ENCODE measurements at places on chromosomes 11 and 22.

GRCh38 chr11:91047882-91048281 is 825.0 kb upstream of the CHORDC1 start:
- DNase-seq: no peak

- no peak for DNase-seq
These were observed 75.2 kb downstream of the USP47 start for GRCh38 chr11:11916981-11917399.

- DNase-seq: no peak
These were observed 17.9 kb downstream of the LINC01488 start for GRCh38 chr11:69499186-69499917.

GRCh38 chr11:48020092-48020755 is 39.9 kb downstream of the PTPRJ start:
- DNase-seq: no peak

DNA sequence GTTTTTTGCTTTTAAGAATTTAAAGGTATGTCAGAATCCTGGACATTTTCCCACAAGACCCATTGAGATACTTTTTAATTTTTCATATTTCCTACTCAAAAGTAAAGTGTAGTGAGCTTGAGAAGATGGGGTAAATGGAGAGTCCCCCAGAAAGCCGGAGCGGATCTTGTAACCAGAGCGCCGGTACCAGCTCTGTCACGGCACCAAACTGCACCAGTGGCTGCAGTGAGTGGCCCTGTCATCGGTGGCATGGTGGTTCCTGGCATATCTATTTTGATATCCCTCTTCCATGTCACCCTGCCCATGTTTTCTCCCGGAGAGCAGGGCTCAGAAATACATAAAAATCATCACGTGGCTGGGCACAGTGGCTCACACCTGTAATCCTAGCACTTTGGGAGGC is 19.3 kb downstream of the DDX25 start:
- DNase-seq: no peak

DNA sequence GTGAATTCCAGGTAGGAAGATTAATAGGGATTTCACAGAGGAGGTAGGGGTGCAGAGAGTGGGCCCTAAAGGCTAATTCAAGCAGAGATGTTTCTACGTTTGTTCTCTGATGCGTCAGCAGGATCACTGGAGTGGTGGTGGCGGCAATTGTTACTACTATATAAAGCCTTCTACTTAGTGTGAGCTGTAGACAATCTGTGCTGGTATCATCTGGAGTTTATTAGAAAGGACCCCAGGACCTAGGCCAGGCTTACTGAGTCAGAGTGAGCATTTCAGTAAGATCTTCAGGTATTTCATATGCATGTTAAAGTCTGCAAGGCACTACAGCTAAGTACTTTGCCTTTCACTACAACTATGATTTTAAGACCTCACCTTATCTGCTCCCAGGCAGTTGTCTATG is 59.5 kb downstream of the USP35 start:
- DNase-seq: no peak

DNA sequence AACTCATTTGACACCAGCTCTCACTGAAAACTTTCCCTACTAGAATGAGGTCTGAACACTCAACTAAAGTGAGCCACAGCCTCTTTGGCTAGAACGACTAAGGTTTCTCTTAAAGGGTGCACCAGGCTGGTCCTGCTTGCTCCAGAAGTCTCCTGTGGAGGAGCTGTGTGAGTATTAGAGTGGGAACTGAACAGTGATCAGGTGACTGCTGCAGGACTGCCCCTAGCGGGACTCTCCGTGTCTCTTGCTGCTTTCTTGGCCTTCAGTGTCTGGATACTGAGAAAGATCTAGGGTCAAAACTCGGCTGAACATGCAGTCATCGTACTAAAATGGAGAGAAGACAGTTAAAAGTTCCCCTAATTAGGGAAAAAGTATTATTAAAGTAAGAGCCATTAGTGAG is 34.6 kb downstream of the FAM118A start:
- no peak for DNase-seq

- DNase-seq: no peak
These were observed 4.7 kb upstream of the KDM2A start for GRCh38 chr11:67114275-67114896.

GRCh38 chr22:40335358-40335757 is 10.9 kb upstream of the ADSL start:
- no peak for DNase-seq

DNA sequence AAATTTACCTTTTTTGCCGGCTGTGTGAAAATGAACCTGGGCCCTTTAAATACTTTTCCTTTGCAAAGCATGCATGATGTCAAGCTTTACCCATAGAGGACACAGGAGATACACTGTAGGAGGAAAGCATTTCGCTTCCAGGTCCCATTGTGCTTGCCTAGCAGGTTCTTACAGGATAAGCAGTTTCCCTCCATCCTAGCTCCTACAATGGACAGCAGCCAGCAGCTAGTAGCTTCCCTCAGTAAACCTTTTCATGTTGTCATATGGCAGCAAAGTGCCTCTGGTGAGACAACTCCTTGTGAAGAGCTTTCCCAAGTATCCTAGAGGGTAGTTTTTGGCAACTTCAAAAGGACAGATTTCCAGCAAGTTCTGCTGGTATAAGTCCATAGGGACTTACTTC is 78.4 kb downstream of the RBFOX2 start:
- no peak for DNase-seq

GRCh38 chr11:95996621-95997235 is 72.8 kb upstream of the MTMR2 start:
- no peak for DNase-seq

GRCh38 chr11:133929401-133930052 is 27.2 kb downstream of the IGSF9B start:
- no peak for DNase-seq

- no peak for DNase-seq
These were observed 1.6 kb downstream of the ATG2A start for GRCh38 chr11:64915376-64915887.

DNA sequence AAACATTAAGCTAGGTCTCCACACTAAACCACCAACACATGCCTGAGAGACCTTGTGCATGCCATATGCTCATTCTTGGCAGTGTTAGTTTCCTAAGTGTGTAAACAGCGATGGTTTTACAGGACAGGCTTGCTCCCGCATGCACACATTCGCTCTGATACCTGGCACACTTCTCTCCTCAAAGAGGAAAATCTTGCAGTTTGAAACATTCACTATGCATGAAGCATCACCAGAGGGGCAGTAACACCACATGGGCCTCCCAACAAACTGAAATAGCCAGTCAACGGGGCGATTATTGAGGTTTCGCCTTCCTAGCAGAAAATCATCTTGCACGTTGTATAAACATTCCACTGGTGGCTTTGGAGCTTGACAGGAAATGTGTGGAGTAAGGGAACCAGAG is 52.6 kb downstream of the ABTB2 start:
- no peak for DNase-seq

- DNase-seq: no peak
These were observed 36.9 kb upstream of the LINC01488 start for GRCh38 chr11:69444381-69445130.

DNA sequence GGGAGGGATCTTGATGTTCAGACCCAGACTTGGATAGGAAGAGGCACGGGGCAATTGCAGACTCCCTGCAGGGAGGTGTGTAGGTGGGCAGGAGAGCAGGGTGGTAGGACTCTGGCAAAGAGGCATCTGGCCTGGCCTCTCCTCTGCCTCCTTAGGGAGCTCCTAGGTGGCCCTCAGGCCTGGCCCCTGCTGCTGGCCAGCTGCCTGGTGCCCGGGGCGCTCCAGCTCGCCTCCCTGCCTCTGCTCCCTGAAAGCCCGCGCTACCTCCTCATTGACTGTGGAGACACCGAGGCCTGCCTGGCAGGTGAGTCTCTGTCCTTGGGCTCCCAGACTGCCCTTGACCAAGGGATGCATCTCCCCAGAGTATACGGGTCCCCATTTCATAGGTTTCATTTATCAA is 16.6 kb upstream of the MIF start:
- DNase-seq: no peak

DNA sequence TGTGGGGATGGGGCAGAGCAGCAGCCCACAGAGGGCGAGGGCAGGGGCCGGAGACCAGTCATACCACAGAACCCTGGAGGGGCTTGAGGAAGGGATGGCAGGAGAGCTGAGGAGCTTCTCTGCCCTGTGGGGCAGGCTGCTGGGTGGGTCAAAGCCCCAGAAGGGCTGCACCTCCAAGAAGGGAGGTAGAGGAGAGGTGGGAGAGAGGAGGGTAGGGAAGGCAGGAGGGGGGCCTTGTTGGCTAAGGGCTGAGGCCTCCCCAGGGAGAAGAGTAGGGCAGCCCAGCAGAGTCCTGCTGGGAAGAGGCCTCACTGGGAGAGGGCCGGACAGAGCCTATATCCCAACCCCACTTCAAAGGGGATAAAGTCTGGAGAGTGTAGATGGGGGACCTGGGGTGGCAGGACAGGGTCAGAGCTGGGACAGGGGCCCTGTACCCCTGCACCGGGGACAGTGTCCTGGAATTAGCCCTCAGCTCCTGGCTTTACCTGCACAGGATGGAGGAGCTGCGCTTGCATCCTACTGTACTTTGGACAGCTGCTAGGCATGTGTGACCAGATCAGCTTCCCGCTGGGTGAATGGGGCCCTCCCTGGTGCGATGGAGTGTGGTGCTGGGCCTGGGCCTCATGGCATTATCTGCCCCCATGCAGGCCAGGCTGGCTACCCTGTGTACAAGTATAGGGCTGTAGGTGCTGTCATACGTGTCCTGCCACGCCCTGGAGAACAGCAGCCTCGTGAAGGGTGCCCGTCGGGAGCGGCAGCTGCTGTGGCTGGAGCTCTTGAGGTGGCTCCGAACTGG is 7.3 kb downstream of the DGCR6L start:
- no peak for DNase-seq

DNA sequence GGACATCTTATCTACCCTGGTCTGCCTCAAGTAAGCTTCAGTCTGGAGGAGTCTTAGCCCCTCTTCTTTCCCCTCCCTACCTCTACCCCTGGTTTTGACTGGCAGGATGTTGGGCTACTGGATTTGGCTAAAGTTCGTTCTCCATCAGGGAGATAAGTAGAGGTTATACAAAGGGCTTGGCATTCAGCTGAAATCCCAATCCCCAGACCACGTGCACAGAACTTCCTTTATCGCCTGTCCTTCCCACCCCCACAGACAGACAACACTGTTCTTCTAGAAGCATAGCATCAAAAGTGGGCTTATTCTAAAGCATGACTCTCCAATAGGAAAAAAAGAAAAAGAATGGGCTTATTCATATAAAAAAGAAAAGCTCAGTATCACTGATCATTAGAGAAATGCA is 7.8 kb downstream of the PRG3 start:
- no peak for DNase-seq

- DNase-seq: no peak
These were observed 48.0 kb upstream of the SLC5A1 start for GRCh38 chr22:31995046-31995445.

DNA sequence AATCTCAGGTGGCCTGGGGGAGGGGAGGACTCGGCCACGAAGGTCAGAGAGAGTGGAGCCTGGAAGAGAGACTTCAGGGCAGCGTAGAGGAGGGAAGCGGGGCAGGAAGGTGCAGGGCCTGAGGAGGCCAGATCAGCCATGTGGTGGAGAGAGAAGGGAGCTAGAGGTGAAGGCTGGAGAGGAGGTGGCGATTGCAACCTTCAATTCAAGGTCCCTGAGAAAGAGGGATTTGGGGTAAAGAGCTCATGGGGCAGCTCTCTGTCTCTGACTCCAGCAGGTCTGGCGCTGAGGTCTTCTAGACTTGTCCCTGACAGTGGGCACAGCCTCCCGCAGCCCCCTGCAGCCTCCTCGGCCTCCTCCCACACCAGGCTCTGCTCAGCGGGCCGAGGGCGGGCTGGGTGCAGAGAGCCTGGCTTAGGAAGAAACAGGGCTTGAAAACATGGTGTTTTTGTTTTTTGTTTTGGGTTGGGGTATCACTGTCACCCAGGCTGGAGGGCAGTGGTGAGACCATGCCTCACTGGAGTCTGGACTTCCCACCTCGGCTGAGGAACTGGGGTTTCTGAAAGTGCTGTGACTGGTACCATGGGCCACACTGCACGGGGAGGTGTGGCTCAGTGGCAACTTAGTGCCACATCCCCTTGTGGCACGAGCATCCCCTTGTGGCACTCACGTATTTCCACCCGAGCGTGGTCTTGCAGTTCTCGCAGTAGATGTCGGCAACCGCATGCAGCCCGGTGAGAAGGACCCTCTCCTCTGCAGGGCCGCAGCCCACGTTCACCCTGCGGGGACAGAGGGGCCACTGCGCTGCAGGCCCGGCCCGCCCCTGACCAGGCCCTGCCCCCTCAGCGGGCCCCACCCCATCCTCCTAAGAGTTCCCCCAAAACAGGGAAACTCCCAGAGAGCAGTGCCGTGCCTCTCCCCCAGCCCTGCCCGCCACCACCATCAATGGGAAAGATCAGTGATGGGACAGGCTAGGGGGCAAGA is 32.6 kb downstream of the YPEL1 start:
- no peak for DNase-seq

DNA sequence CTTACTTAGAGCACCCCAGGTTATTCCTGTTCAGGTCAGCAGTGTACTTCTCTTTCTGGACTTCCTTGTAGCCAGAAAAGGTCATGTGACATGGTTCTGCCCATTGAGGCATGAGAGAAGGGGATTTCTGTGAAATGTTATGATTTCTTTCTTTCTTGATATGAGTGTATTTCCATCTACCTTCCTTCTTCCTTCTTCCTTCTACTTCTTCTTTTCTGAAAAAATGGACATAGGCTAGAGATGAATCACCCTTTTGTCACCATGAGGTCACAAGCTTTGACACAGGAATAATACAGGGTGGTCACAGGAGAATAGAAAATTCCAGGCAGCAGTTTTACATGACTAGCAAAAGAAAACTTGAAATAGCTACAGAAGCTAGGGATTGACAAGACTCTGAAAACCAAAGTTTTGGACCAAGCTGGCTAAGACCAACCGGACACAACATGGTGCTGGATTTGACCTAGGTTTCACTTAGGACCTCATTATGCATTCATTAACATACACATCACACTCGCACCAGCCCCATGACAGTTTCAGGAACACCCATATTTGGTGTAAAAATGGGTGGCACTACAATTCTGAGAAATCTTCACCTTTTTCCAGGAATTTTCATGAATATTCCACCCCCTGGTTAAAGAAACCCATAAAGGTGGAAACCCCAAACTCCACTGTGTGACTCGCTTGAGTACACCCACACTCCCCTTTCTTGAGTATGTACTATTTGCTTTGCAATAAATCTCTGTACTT is 21.2 kb upstream of the MAP6 start:
- DNase-seq: no peak

GRCh38 chr22:26169315-26170111 is at the start of gene SEZ6L:
Gene SEZ6L (plus strand): TSS chr22:26169462. CDS start chr22:26169670, 208 bp downstream.
- no peak for DNase-seq

All from activated naive CD8-positive, alpha-beta T cell treated with anti-CD3 and anti-CD28 coated beads, Interleukin-2, amount 50 U/mL, for 16 hours (primary cell).